ENCODE measurements at places on chromosomes 1 and 21.

DNA sequence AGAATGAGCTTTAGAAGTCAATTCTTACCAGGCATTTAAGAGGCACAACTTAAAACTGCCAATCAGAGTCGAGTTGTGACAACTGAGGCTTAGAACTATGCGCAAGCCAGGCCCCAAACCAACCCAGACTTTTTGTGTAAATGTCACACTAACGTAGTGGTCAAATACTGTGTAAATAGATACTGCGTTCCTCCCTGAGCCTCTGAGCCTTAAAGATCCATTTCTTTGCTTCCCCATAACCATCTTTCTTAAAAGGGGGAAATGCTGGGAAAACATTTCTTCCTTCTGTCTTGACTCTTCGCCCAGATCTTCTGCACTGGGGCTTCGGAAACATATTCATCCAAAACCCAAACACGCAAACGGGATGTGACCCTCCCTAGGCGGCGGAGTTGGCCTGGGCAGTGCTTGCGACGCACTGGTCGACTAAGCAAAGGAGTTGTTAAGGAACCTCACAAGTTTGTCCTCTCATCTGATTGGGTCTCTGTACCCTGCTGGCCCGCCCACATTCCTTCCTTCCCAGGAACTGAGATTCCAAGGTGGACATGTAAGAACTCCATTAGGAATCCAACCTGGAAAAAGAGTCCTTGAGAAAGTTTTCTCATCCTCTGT is 2.6 kb downstream of the ADAMTS5 start:
- DNase-seq = no peak

GRCh38 chr1:234721476-234722269 is 111.7 kb upstream of the IRF2BP2 start:
- no peak for DNase-seq

- no peak for DNase-seq
Measured at GRCh38 chr1:159406821-159407220, 25.2 kb upstream of the OR10J4 start.

- DNase-seq = no peak
Measured at GRCh38 chr1:32681509-32681908, 21.1 kb downstream of the SYNC start.

- DNase-seq = no peak
Measured at GRCh38 chr1:227896710-227897655, 50.7 kb downstream of the WNT9A start.

DNA sequence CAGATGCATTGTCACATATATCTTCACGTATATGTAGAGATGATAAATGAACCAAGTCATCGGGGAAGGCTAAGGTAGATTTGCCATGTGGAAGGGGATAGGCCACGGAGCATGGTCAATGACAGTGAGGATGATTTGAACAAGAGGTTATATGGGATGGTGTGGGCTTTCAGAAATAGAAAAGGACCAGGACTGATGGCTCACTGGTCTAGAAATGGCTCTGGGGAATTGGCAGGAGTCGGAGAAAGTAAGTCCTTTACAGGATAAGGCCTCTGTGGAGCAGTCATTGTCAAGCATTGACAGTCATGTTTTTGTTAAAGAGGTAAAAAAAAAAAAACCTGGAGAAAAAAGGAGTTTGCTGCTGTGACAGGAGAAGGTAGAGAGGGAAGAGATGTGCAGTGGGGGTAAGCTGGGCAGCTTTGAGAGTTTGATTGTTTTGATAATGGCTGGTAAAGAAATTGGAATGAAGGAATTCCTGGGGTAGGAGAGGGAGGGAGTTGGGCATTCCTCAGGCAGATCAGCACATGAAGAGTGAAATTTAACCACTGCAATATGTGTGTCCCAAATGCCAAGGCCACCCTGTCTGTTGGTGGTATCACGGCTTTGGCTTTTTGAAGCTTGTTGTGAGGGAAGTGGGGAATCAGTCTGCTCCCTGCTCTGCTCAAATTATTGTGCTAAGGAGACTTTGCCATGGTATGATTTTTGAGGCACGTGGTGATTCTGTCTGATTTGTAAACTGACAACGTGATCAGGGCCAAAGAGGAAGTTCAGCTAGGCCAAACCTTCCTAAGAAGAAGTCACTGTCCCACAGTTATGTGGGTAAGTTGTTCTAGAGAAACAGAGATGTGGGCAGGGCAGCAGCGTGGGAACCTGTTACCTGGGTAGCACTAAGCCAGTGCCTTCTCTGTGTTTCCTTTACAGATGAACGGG is 26.0 kb downstream of the MACF1 start:
- DNase-seq = no peak

- no peak for DNase-seq
Measured at GRCh38 chr1:244165701-244166100, 114.6 kb downstream of the ZBTB18 start.

DNA sequence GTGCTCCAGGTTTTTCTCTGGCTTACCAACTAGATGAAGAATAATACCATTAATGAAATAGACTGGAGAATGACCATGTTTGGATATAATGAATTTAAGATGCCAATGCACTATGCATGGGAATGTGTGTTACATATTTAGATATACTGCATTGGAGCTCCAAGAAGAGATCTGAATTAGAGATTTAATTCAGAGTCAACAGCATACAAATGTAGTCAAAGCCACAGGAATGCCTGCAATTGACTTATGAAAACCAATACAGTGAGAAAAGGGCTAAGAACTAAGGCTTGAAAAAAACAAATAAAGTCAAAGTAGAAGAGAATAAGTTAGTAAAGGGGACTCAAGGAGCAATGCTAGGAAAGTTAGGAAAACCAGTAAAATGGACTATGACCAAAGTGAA is 59.1 kb downstream of the USP24 start:
- DNase-seq = no peak

- DNase-seq = no peak
Measured at GRCh38 chr21:44749116-44749758, 37.9 kb upstream of the TSPEAR start.

DNA sequence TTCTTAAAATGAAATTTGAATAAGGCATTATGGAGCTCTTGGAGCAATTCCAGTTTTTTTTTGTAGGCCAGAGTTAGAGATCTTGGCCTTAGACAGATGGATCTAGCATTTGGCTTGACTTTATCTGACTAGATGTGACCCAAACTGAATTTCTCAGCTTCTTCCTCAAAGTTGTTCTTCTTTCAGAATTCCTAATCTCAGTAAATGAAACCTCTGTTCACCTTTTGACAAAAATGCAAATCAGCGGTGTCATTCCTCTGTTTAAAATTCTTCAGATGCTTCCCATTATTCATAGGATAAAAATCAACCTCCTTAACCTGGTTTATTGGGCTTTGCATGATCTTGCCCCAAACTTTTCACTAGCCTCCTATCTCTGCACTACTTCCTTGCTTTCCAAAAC is 177.6 kb downstream of the RASAL2 start:
- no peak for DNase-seq

DNA sequence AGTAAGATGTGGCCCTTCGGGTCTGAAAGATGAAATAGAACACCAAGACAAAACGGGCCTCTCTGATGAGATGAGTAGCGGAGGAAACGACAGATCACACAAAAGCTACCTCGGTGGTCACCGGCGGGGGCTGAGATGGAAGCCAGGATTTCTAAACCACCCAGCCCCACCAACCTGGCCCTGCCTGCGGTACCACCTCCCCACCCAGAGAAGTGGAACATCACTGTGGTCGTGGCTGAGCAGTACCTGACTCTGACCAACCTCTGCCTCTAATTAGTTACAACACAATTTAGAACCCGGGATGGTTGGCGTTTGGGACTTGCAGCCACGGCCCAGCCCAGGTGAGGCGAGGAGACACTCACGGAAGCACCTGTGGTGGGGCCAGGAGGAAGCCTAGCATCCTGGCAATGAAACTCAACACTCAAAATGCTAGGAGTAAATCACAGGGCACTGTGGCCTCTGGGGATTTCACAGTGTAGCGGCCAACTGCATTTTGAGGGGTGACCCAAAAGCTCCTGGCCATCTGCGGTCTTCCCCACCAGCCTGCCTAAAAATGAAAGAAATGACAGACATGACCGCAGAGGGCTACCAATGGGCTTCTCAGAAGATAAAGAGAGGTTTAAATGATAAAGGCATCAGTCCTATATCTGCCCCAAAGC is 73.4 kb downstream of the ITPKB start:
- DNase-seq = no peak

DNA sequence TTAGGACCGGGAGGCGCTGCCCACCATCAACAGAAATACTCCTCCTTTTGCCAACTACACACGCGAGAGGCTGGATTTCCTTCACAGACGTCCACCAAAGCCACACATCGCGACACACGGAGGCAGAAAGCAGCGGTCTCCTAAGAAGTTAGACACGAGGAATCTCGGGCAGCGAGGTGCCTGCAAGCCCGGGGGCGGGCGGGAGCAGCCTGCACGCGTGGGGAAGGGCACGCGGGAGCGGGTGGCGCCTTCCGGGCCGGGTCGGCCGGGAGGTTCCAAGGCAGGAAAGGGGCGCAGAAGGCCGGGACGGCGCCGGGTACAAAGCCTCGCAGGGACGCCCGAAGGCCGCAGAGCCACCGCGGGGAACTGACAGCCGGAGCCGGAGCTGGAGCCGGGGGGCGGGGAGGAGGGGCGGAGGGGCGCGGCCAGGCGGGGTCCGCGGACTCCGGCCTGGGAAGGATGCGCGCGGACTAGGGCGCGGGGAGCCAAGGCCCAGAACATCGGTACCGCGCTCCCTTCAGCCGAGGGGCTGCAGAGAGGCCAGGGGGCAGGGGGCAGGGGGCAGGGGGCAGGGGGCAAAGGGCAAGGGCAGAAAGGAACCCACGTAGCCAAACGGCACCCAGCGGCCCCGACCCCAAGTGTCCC is 722 bp downstream of the NPHP4 start:
- peak; percentile 30 for DNase-seq

GRCh38 chr1:168386949-168387586 is 106.4 kb downstream of the TBX19 start:
- DNase-seq = no peak

- DNase-seq = no peak
Measured at GRCh38 chr1:231690059-231690458, 63.5 kb downstream of the DISC1 start.

DNA sequence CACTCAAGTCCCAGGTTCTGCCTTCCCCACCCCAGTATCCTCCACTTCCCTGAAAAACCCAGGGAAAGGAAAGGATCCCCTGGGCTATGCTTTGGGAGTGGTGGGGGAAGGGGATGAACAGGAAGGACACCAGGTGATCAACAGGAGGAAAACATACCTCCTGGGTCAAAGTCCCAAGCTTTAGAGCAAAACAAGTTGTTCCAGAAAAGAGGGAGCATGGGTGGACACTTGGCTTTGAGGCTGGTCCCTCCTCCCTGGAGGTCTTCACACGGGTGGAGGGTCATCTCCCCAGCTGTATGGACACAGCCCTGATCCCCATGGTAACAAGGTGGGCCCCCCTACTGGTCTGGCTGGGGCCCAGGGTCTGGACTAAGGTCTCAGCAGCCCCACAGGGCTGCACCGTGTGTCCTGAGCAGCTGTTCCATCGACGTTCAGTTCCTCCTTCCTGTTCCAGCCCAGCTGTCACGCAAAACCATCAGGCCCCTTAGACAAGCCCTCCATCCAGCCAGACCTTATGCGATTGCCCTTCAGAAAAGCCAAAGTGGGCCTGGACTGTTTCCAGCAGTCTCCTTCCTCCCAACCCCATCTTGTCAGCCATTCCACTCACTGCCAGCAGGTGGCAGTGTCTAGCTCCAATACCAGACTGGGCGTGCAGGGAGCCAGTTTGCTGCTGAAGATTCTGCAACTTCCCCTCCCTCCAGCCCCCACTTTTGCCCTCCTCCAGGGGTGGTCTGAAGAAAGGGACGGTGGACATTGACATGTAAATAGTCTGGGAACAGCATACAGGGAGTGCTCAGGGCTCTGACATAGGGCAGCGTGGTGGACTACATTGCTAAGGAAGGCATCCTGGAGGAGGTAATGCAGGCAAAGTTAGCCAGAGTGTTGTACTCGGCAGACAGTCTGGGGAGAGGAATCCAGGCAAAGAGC is 2.9 kb upstream of the PDZK1IP1 start:
- DNase-seq = peak; percentile 50

- DNase-seq = no peak
Measured at GRCh38 chr1:244868484-244869363, 4.4 kb upstream of the HNRNPU start.

DNA sequence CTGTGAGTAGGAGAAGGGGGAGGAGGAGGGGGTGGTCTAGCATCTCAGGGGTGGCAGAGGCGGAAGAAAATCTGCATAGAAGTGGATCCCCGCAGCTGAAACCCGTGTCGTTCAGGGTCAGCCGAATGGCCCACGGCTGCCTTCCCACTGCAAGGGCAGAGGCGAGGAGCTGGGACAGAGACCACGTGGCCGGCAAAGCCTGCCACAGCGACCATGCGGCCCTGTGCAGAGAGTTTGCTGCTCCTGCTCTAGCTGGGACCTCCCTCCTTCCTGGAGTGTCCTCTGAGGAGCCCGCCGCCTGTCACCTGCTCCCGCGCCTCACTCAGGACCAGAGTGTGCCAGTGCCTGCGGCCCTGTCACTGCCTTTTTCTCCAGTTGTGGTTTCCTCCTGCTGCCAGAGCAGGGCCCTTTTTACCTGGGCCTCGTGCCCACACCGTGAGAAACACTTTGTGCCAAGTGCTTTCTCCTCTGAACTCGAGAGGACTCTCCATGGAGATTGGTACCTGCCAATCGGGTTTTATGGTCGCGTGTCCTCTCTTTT is 5.4 kb upstream of the TRPM2 start:
- no peak for DNase-seq

DNA sequence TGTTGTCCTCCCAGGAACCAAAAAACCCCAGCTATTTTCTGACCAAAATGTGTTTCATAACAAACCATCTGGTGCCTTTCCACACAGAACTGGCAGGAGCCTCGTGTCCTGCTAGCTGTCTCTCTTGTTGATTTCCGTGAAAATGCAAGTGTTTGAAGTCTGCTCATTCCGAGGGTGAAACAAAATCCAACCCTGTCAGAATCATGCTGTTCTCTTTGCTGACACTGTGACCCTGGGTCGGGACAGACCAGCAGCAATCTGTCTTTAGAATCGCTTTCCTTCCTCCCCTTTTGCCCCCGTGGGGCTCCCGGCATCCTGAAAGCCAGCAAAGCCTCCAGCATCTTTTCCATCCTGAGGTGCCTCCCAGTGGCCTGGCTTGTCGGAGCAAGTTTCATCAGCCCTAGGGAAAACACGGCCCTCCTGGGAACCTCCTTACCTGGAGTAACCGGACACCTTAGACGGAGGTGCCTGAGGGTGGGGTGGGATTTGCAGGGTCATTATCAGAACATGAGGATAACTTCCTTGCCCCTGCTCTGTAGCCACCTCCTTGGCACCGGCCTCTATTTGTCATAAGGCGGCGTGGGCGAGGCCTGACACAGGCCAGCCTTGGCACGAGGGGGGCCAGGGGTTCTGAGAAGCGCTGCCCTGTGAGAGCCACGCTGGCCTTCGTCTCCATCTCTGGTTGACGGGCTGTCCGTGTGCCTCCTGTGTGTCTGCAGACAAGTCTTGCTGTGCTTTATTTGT is 24.9 kb downstream of the LDLRAP1 start:
- DNase-seq = peak; percentile 27

- DNase-seq = no peak
Measured at GRCh38 chr1:60893136-60893930, 189.0 kb upstream of the NFIA start.
